ENCODE measurements at places on chromosomes 3 and 15. TPM values are rescaled to one million over a fixed set of nuclear protein-coding genes. Genes with fewer than 3 reads are reported as not detected.

- H3K4me1 ChIP-seq, result no peaks in the 10 kb centered on the region
- no peak overlapping the region for H3K4me3 ChIP-seq
- H3K27ac ChIP-seq, result no peak overlapping the region
- H3K27me3 ChIP-seq, result no peaks in the 10 kb centered on the region
Measured at GRCh38 chr3:134922101-134922500, 127.0 kb downstream of the EPHB1 start.

The FBXW12 gene
- not detected for total RNA-seq

- no peaks in the 10 kb centered on the region for H3K4me1 ChIP-seq
- DNase-seq, result no peak
- H3K27me3 ChIP-seq, result no peaks in the 10 kb centered on the region
Measured at GRCh38 chr15:75200765-75201615, 692 bp upstream of the C15orf39 start.

- H3K36me3 ChIP-seq, result no peaks in the 10 kb centered on the region
- H3K4me1 ChIP-seq, result peaks cover 8% of the 10 kb centered on the region
- peak; percentile 52 for DNase-seq
- H3K27me3 ChIP-seq, result no peaks in the 10 kb centered on the region
- H3K27ac ChIP-seq, result no peak overlapping the region
Measured at GRCh38 chr15:57031605-57032004, 113.2 kb downstream of the TCF12 start.

DNA sequence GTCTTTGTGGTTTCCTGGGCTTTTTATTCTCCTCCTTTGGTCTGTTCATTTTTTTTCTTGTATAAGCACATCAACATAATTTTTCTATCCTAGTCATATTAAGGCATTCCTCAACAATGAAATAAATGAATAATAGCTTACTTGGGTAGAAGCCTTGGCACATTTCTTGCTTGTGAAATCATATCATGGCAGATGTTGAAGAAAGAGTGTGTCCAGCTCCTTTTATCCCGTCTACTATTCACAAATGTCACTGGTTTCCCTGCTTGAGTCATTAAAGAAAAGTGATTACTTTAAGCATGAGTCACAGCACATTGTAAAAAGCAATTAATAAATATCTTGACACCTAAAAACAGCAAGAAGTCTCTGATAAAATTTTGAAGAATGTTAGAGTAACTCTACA lies 42.1 kb downstream of the MINAR1 start:
- no peaks in the 10 kb centered on the region for H3K27me3 ChIP-seq
- no peak overlapping the region for H3K27ac ChIP-seq
- no peaks in the 10 kb centered on the region for H3K4me1 ChIP-seq
- no peak for DNase-seq

All from aorta (tissue), 5 donors.